HL-60 (cell line): ENCODE measurements at places on chromosomes 1 and 21.

- no peak for DNase-seq
These were observed 41.0 kb upstream of the IFFO2 start for GRCh38 chr1:18997508-18997907.

- DNase-seq = no peak
These were observed 94.1 kb upstream of the LYST start for GRCh38 chr1:235960809-235961208.

DNA sequence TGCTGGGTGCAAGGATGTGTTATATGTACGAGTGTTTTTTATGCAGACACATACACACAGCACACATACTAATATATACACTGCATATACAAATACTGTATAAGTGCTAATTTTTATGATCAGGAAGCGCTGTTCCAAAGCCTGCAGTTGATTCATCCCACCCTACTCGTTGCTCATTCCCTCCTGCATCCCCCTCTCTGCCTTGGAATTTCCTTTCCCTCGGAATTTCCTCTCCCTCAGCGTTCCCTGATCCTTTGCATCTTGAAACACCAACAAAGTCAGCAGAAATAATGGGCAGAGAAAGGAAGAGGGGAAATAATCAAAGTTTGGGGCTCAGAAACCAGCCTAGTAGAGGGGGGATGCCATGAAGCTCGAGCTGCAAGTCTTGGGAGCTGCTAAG is 98.9 kb downstream of the CSMD2 start:
- DNase-seq = no peak

GRCh38 chr1:54851936-54852524 is 35.0 kb downstream of the DHCR24 start:
- DNase-seq = no peak

DNA sequence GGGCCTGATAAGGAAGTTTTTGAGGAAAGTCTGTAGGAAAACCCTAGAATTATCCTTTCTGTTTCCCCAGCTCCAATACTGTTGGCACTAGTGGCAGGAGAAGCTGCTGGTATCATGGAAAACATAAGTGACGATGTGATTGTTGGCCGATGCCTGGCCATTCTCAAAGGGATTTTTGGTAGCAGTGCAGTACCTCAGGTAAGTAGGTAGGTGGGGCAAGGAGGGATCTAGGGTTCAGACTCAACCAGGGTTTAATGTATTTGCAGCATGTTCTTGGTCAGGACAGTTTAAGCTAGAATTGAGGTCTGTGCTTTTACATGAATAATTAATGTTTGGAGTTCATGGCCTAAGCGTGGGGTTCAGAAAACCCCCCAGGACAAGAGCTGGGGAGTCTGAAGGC is 62.1 kb downstream of the KDM1A start:
- DNase-seq = no peak

DNA sequence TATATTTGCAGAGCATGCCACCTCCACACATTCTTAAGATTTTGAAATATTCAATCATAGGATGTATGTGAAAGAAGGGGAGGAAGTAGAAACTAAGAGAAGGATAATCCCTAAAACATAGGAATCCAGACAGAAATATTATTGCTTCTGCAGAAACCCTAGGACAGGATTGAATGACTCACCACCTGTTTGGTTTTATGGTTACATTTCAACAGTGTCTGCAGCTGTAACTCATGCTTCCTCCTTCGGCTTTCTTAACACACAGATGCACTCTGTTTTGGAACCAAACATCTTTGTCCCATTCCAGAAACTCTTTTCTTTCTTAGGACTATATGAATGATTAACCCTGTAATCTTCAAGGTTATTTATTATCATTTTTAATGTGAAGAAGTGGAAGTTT is 20.7 kb downstream of the RGS7 start:
- peak; percentile 22 for DNase-seq

DNA sequence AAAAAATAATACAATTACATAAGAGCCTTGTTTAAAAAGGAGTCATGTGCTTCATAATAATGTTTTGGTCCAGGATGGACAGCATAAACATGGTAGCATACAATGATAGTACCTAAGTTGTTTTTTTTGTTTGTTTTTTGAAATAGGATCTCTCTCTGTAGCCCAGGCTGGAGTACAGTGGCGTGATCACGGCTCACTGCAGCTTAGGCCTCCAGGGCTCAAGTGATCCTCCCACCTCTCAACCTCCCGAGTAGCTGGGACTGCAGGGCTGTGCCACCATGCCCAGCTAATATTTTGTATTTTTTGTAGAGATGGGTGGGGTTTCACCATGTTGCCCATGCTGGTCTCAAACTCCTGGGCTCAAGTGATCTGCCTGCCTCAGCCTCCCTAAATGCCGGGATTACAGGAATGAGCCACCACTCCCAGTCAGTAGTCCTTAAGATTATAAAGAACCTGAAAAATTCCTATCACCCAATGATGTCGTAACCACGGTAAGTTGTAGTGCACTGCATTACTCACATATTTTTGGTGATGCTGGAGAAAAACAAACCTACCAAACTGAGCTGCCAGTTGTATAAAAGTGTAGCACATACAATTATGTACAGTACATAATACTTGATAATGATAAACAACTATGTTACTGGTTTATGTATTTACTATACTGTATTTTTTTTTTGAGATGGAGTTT is 22.4 kb upstream of the RCOR3 start:
- DNase-seq = no peak

DNA sequence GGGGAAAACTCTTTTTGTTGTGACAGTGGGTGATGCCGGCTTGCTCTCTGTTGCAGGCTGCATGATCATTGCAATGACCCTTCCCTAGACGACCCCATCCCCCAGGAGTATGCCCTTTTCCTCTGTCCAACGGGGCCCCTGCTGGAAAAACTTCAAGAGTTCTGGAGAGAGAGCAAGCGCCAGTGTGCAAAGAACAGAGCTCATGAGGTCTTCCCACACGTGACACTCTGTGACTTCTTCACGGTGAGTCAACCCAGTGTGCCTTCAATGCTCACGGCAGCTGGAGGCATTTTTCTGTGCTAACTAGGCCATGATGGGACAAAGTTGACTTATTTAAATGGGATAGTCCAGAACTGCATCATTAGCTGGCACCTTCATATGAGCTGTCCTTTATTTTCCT is 5.7 kb downstream of the UBASH3A start:
- DNase-seq = no peak

DNA sequence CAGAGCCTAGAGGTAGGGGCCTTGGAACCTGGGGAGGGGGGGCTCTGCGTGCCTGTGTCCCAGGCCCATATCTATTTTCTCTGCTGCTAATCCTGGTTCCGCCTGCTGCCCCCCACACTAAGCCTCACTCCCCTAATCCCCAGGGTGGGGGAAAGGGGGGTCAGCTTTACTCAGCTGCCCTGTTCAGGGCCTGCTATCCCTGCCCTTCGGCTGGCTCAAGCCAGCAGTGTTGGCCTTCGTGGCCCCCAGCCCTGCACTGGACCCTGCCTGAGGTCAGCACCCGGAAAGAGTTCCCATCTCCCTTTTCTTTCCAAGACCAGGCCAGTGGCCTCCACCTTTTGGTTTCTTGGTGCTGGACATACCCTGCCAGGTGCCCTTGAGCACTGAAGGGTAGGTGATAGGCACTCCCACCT is 8.4 kb downstream of the ZBTB7B start:
- no peak for DNase-seq
